Erythroblast (primary cell): ENCODE measurements at places on chromosomes 6 and 20.

- DNase-seq = no peak
These were observed 551.0 kb downstream of the HAO1 start for GRCh38 chr20:7389216-7389615.

DNA sequence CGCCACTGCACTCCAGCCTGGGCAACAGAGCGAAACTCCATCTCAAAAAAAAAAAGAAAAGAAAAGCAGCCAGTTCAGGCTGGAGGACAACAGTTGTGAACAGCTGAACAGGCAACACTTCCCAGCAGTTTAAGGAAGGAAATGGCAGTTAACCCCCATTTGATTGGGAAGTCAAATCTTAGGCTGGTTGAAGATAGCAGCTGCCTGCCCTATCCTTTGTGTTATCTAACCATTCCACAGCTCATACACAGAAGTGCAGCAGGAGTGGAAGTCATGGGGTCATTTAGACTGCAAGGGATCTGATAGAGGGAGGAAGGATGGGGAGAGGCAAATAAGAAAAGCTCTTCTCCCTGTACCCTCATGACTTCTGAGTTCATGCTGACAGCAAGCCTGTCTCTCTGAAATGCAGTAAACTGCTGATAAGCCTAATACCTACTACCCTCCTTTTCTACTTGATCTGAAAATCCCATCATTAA, 35.3 kb downstream of the KCTD20 start:
- peak; percentile 56 for DNase-seq

DNA sequence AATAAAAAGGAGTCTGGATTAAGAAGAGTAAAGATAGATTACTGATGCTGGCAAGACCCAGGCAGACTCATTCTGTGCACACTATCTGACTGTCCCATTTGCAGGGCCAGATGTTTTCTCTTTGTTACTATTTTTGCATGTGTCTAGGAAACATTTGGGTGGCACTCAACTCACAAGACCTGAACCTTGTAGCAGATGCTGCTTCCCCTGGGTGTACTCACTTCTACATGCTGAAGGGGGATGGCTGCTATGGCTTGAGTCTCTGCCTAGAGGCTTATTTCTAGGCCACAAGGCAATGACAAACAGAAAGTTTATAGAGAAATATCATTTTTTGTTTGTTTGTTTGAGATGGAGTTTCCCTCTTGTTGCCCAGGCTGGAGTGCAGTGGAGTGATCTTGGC, 351.4 kb downstream of the FOXA2 start:
- DNase-seq = no peak

- DNase-seq = no peak
These were observed 11.9 kb upstream of the KIAA1755 start for GRCh38 chr20:38272398-38272797.

DNA sequence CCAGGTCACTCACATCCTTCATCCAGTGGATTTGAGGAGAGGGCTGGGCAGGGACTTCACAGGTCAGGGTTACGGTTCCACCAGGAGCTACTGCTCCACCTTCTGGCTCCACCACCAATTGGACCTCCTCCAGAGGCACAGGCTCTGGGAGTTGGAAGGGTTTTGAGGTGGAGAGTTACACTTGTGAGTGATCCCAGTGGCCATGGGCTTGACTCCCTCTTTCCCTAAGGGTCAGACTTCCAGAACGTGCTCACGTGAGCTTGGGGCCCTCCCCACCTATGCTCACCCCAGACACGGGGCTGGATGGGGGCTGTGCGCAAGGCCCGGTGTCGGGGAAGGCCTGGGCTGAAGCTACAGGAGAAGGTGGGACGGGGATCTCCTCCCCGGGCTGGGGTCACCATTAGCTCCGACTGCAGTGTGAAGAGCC, 1.5 kb downstream of the AGER start:
- DNase-seq = no peak

DNA sequence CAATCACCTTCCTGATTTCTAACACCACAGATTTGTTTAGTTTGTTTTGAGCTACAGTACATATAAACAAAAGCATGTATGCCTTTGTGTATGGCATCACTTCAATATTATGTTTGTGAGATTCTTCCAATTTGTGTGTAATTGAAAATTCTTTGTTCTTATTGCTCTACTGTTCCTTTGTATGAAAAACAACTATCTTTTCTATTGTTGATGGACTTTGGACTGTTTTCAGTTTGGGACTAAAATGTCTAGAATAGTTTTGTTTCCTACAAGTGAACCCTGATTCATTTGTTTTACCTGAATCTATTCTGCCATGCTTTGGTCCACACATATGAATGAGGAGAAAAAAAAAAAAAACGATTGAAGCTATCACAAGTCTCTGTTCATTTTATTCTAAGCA, 21.2 kb upstream of the ZNF184 start:
- DNase-seq = no peak

DNA sequence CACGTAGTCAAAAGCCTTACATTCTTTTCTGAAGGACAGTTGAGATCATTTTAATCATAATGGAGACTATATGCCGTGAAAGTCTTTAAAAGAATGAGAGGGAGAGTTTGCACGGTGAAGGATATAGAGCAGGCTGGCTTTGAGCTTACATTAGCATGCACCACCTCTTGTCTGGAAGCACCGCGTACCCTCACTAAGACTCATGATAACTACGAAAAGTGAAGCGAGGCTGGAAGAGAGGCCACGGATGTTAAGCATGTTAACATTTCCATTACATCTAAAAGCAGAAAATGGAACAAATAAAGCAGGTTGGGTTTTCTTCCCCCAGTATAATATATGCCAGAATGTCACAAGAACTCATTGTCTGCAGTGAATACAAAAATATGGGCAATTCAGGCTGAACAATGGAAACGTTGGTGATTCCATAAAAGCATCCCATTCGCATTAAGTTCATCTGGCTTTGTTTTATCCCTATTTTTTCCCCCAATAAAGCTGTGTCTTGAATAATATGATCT, 40.6 kb upstream of the NKX2-2 start:
- no peak for DNase-seq

DNA sequence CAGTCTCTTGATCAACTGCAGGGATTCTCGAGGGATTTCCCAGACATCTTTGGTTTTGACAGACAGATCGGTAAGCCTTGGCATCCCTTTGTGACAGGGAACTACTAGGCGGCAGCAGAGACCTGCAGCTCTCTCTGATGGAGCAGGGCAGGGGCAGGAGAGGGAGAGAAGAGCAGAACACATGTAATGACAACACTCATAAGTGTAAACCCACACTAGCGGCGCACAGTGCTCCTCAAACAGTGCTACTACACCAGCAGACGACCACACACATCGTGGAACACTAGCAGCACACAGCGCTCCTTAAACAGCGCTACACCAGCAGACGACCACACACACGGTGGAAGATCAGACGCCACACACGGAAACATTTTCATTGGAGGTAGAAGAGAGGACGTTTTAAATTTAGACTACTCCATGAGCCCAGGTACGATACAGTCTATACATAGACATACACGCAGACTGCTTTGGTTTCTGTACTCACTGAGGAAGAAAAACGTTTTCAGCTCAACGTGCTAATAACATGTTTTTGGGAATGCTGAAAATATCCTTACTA, 94.5 kb upstream of the TRAF3IP2 start:
- DNase-seq = no peak

DNA sequence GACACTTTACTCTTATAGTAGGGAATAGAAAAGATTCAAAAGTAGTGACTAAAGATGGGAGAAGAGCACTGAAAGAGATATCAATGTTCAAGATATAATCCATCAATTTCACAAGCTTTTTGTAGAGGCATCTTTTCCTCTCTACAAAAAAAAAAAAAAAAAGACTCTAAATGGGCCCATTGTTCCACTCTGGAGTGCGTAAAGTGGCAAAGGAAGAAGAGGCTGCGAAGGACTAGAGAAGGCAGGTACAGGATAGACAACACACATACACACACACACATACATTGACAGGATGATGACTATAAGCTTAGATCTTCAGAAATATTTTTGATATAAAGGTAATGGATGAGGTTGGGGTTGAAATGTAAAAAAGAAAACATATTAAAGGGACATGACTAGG, 157.6 kb downstream of the HIVEP2 start:
- DNase-seq = no peak

DNA sequence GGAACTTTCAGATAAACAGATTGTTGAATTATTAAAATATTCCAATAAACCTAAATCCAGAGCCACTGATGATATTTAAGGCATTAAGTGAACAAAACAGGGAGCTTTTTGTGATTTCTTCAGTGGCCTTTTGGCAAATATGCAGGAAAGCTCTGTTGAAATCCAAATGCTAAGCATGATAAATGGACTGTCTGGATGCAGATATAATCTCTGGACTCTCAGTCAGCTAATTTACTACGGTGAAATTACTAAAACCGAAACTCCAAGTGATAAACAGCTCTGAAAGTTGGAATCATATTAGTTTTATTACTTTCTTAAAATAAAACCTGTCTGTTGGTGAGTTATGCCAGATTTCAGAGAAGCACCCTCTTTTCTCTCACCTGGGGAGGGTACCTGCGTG, 120.3 kb downstream of the IMPG1 start:
- no peak for DNase-seq

DNA sequence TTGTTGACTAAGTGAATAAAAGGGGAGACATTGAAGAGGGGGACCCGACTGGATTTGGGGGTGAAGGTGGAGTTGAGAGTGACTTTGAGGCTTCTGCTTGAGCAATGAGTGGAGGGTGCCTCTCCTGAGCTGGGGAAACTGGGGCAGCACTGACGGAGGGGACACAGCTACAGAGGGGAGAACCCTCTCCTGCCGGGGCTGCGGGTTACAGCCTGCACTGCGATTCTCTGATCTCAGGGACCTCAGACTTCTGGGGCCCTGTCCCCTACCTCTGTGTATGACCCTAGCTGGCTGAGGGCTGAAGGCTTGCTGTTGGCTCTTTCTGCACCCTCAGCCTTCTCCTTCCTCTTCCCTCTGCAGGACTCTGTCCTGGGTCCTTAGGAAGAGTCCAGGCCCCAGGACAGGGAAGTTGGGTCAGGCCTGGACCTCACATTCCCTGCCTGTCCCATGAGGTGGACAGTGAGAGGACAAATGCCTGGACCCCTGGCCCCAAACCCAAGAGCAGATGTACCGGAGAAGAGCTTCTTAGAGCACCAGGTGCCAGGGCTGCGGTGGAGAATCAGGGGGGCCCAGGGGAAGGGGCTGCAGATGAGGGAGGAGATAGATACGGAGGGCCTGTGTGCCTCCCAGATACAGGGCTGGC, 13.7 kb upstream of the FAM110A start:
- no peak for DNase-seq

DNA sequence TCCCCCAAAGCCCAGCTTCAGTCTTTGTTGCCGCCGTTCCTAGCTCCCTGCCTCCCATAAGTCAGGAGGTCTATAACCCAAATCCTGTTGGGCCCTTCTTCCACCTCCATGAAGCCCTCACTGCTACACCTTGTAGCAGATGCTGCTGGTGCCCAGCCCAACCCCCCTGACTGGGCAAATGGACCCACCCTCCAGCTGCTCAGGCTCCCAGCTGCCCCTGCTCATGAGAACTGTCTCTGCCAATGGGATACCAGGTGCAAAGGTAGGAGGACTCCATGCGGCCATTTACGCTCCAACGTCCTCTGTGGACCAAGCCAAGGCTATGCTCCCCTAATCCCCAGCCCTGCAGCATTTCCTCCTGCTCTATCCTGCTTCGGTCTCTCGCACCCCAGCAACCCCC, 71.8 kb downstream of the JPH2 start:
- no peak for DNase-seq

DNA sequence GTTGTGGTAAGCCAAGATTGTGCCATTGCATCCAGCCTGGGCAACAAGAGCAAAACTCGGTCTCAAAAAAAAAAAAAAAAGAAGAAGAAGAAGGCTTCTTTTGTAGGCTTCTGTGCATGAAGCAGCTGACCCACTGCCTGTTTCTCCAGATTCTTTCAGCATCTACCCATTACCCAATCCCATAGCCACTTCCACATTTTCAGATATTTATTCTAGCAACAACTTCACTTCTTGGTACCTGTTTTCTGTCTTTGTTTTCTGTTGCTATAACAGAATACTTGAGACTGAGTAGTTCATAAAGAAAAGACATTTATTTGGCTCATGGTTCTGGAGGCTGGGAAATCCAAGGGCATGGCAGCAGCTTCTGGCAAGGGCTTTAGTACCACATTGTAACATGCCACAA, 95.3 kb upstream of the SGK1 start:
- DNase-seq = no peak

GRCh38 chr6:3389390-3390167, 67.3 kb downstream of the SLC22A23 start:
- DNase-seq = no peak

GRCh38 chr6:56750686-56751085, 108.0 kb upstream of the DST start:
- no peak for DNase-seq

- peak; percentile 1 for DNase-seq
These were observed 97.1 kb upstream of the PLCB4 start for GRCh38 chr20:8971669-8972316.

- DNase-seq = no peak
These were observed 10.9 kb downstream of the IL20RA start for GRCh38 chr6:137033828-137034227.

- peak; percentile 71 for DNase-seq
These were observed 58.9 kb downstream of the ZNF831 start for GRCh38 chr20:59222253-59223181.

GRCh38 chr6:165768961-165769360, 105.9 kb upstream of the PDE10A start:
- DNase-seq = no peak

- DNase-seq = peak; percentile 11
These were observed 86.6 kb downstream of the JARID2 start for GRCh38 chr6:15332446-15332845.

GRCh38 chr6:336159-337114, 44.1 kb downstream of the DUSP22 start:
- DNase-seq = no peak

DNA sequence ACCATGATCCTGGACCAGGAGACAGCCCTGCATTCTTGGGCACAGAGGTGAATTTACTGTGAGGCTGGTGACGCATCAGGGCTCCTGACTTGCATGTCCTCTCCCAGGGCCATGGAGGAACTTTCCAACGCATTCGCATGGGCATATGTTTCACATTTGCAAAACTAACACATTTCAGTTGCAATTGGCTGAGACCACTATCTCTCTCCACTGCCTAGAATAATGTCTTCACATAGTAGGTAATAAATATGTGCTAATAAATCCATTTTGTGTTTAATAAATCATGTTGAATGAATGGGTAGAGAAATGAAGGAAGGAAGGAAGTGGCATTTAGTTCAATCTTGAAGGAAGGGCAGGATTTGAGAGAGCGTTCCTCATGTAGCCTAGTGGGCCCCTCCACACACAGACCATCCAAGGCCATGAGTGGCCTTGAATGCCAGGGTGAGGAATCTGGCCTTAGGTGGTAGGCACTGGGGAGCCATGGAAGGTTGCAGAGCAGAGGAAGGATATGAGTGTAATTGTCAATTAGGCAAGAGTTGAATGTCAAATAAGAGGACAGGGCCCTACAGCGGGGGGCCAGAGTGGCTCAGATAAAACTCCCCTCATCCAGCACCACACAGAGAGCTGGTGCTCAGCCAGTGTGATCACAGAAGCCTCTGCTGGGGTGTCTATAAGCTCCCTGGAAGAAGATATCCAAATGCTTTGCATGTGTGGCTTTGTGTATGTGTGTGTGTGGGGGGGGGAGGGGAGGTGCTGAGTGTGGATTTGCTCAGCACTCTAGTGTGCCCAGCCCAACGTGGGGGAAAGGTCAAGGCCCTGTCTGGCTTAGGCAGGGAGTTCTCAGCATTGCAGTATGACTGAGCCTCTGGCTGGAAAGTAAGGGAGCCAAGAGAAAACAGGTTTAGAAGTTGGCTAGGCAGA, 30.9 kb upstream of the CCN5 start:
- no peak for DNase-seq
